IMR-90 (cell line): ENCODE measurements at places on chromosomes 6 and 20. TPM values are rescaled to one million over a fixed set of nuclear protein-coding genes. Genes with fewer than 3 reads are reported as not detected.

The TMEM200A gene
- total RNA-seq = 37.1 and 47.8 TPM in 2 replicates

The NR2E1 gene
- total RNA-seq = not detected in 2 replicates

The ZNF334 gene
- 1.1 and 1.4 TPM in 2 replicates for total RNA-seq

The SLC17A1 gene
- total RNA-seq = not detected in 2 replicates

The RIPOR2 gene
- total RNA-seq = 0.83 and 1.1 TPM in 2 replicates

The HLA-DRB1 gene
- not detected in 2 replicates for total RNA-seq

The NEU1 gene
- 23.6 and 28.5 TPM in 2 replicates for total RNA-seq

The HTR1E gene
- not detected in 2 replicates for total RNA-seq

The MAS1 gene
- not detected in 2 replicates for total RNA-seq

The AKAP12 gene
- 118 and 176 TPM in 2 replicates for total RNA-seq

The TTLL9 gene
- not detected in 2 replicates for total RNA-seq

The RRAGD gene
- not detected in 2 replicates for total RNA-seq

The RAET1G gene
- total RNA-seq = 1.3 and 2.2 TPM in 2 replicates
